ENCODE measurements at places on chromosomes 11 and 22. TPM values are rescaled to one million over a fixed set of nuclear protein-coding genes. Genes with fewer than 3 reads are reported as not detected.

The BIRC2 gene
- polyA plus RNA-seq = 89.0 TPM

The MUC6 gene
- 17.0 TPM for polyA plus RNA-seq

The LRRC55 gene
- 4.6 TPM for polyA plus RNA-seq

The OR52B6 gene
- not detected for polyA plus RNA-seq

The CNTN5 gene
- polyA plus RNA-seq = 19.5 TPM

The SLC22A8 gene
- 54.6 TPM for polyA plus RNA-seq

The ANO5 gene
- polyA plus RNA-seq = 3.6 TPM

The OR5P2 gene
- not detected for polyA plus RNA-seq

The PRAME gene
- 1.0 TPM for polyA plus RNA-seq

The SMIM35 gene
- 0.11 TPM for polyA plus RNA-seq

GRCh38 chr11:91163619-91164451, 941.0 kb upstream of the CHORDC1 start:
- DNase-seq = no peak

DNA sequence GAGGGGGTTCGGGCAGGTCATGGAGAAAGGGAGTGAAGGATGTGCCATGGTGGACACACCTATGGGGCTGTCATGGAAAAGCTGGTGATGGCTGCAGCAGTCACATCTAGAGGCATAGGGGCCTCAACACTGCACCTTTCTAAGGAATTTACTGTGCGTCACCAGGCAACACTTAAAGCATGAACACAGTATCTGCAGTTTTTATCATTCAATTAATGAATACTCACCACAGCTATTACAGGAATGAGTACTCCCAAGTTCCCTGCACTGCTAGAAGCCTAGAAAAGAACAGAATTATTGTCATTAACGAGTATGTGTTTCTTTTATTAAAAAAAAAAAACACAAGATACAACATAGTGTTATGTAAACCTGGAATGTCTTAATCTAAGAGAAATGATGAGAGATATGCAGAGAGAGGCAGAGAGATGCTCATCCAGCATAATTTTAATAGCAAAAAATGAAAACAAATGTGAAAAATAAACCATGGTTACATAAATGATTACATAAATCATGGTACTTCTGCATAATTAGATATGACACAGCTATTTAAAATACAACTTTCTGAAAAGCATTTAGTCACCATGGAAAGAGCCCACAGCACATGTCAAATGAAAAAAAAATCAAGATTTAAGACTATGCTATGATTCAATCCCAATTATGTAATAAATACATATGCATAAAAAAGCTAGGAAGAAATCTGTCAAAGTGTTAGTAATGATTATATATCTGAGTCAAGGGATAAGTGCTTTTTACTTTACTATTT, 19.2 kb downstream of the SERPIND1 start:
- no peak for DNase-seq

DNA sequence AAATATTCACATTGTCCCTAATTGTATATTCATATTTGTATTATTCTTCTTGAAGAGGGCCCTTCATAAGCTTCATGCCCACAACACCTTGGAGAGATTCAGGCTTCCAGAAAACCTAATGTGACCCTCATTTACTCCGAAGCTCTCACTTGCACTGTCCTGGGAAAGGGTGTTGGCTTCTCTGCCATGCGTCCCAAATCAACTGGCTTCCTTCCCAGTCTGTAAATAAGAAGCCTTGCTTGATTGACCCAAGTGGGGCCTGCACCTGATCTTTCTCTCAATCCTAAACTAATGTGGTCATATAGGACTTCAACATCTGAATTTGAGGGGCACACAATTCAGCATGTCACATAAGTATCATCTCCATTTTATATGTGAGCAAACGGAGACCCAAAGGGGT, 40.5 kb upstream of the ZBTB16 start:
- no peak for DNase-seq

- no peak for DNase-seq
Observed at GRCh38 chr11:59918987-59919589, 19.1 kb upstream of the OOSP1 start.

- no peak for DNase-seq
Observed at GRCh38 chr11:106030609-106031008, 8.6 kb upstream of the MSANTD4 start.

- DNase-seq = no peak
Observed at GRCh38 chr22:30887861-30888260, 80.7 kb downstream of the MORC2 start.

DNA sequence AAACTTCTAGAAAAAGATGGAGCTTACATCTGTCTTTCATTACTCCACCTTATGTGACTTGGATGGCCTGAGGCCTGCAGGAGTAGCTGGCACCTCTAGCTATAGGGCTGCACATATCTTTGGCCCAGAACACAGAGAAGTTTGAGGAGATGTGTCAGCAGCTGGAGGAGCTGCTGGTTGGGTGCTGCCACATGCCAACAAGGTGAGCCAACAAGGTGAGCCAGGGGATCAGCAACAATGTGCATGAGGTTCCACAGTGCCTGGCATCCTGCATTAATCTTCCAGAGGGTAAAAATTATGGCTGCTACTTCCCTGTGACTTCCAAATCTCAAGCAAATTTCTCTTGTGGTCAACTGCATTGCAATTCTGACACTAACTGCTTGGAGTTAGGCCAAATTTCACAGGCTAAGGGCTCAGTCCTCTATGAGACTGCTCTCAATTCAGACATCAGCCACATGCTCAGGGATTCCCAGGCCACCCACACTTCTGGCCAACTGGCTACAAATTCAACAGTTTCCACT, 16.0 kb downstream of the RBM7 start:
- DNase-seq = no peak

- no peak for DNase-seq
Observed at GRCh38 chr11:134599299-134599771, 187.3 kb upstream of the B3GAT1 start.

- no peak for DNase-seq
Observed at GRCh38 chr11:14872032-14872431, 20.0 kb downstream of the CYP2R1 start.

DNA sequence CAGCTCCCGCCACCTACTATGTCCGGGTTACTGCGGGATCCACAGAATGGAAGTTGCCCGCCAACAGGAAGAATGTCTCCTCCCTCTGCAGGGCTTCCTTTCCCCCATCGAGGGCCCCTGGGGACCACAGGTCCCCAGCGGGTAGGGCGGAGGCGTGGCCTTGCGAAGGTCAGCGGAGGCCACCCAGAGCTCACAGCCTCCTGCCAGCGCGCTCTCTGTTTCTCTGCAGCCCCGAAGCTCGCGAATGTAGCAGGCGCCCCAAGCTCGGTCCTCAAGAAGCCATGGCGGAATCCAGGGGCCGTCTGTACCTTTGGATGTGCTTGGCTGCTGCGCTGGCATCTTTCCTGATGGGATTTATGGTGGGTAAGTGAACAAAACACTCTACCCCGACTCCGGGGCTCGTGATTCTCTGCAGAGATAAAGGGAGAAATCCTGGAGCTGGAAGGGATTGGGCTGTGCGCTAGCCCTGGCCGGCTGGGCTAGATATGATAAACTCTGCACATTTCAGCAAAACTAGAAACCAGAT, at the start of gene NAALAD2:
Gene NAALAD2, plus strand, starts transcription at position 186 of the 526 bp plus-strand sequence. Its CDS starts 96 bp downstream, at position 282.
- DNase-seq = peak; percentile 52

DNA sequence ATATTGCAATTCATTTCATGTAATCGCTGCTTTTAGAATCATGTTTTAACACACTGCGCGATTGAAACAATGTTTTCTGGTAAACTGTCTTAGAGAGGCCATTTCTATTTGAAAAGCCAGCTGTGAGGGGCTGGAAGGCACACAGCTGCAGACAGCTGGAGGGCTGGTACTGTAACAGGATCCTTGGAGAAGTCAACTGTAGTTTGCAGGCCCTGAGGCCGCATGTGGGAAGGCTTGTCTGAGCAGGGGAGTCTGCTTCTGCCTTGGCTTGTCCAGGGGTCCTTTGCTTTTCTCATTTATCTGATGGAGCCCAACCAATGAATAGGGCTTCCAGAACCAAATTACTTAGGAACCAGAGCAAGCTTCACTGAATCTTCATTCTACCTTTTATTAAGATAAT, 313.5 kb downstream of the BLID start:
- DNase-seq = peak; percentile 69

DNA sequence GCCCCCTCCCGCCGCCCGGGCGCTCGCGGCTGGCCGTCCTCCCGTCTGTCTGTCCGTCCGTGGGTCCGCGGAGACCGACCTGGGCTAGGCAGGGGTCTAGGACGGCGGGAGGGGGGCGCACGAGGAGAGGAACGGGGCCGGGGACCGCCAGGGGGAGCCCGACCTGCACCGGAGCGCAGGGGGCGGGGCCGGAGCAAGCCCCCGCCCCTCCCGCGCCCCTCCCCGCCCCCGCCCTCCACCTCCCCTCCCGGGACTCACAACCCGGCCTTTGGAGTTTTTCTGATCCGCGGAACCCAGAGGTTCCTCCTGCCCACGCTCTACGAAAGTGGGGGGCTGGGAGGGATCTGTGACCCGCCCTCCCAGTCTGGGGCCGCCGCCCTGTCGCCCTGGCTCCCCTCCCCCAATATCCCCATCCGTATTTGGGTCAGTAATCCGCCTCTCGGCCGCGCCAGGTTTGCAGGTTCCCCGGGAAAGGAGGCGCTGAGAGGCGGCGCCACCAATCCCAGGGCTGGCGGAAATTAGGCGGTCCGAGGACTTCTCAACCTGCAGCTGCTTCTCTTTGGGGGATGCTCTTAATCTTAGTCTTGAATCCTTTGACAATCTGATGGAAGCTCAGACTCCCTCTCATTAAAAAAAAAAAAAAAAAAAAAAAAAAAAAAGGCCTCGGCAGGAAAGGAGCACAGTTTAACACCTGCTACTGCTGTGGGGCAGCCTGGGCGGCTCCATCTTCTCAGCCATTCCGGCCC, 925 bp upstream of the KCNJ11 start:
- DNase-seq = peak; percentile 61

DNA sequence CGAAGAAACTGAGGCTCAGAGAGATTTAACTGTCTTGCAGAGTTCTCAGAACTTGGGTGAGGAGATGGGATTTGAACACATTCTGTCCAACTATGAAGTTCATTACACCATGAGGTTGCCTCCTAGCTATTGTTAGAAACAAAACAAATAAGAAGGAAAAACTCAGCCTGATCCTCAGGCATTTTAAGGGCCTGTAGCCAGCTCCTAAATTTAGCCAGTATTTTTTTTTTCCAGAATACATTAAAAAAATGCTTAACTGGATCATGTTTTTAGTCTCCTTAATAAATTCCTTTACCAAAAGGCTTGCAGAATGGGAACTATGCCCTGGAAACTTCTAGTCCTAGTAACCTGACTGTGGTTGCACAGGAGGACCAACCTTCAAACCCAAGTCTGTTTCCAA, 212.0 kb downstream of the CSNK2A3 start:
- DNase-seq = no peak

DNA sequence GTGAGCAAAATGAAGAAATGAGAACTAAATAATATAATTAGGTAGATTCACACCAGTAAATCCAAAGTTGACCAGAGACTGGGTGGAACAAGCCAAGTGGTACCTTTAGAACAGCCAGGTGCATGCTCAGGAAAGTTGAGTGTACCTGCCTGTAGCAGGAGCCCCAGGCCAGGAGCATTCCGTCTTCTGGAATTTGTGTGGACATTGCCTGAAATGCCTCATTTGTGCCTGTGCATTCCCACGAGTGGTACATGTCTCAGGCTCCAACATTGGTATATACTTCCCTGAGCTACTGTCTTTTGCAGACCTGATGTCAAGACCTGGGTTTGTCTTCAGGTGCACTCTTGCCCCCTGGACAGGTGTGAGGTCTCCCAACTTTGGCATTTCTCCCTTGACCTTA, 187.6 kb upstream of the NECTIN1 start:
- no peak for DNase-seq

- DNase-seq = no peak
Observed at GRCh38 chr11:133716602-133717001, 128.7 kb downstream of the SPATA19 start.

- DNase-seq = no peak
Observed at GRCh38 chr11:1843098-1843473, 4.3 kb downstream of the TNNI2 start.

- no peak for DNase-seq
Observed at GRCh38 chr11:131710511-131710910, 340.1 kb downstream of the NTM start.

DNA sequence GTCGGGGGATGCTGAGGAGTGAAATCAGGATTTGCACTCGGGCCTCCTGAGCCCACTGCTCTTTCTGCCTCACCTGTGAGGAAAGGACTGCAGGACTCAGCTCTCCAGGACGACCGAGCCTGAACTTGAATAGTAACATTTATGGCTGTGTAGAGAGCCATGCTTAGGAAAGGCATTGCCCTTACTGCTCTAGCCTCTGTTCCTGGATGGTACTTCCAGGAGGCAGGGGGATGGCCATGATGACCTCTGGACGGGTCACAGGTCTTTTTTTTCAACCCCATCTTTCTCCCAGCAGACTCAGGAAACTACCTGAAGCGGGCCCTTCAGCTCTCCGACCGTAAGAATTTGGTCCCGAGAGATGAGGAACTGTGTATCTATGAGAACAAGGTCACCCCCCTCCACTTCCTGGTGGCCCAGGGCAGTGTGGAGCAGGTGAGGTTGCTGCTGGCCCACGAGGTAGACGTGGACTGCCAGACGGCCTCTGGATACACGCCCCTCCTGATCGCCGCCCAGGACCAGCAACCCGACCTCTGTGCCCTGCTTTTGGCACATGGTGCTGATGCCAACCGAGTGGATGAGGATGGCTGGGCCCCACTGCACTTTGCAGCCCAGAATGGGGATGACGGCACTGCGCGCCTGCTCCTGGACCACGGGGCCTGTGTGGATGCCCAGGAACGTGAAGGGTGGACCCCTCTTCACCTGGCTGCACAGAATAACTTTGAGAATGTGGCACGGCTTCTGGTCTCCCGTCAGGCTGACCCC, 11.3 kb downstream of the ANKK1 start:
- DNase-seq = no peak

DNA sequence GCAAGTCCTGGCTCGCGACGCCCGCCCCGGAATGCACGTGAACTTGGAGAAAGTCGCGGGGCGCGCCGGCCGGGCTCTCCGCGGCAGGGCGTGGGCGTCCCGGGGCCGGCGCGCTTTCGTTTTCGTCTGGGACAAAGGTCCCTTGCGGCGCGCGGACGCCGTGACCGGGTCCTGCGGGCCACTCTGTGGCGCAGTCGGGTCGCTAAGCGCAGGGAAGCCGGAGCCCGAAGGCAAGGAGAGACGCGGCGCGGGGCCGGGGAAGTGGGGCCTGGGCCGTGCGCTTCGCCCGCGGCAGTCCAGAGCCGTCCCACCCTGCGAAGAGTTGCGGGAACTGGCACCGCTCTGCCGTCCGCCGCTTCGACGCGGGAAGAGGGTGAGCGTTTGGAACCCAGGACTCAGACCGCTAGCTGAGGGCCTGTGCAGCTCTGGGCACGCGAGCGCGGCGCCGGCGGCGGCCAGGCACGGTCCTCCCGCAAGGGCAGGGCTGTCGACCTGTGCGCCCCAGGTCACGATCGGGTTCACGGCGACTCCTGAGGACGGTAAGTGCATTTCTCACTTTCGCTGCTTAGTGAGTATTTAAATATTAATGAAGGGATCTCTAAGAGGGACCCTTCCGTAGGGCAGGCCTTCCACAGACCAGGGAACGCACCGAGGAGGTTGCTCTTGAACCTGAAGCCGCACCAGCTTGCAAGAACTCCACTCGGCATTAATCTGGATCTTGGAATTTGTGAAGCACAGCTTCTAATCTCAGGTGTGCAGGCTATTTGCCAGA, 78.0 kb upstream of the PPARA start:
- DNase-seq = no peak
